ENCODE measurements at places on chromosomes 3 and 15.

DNA sequence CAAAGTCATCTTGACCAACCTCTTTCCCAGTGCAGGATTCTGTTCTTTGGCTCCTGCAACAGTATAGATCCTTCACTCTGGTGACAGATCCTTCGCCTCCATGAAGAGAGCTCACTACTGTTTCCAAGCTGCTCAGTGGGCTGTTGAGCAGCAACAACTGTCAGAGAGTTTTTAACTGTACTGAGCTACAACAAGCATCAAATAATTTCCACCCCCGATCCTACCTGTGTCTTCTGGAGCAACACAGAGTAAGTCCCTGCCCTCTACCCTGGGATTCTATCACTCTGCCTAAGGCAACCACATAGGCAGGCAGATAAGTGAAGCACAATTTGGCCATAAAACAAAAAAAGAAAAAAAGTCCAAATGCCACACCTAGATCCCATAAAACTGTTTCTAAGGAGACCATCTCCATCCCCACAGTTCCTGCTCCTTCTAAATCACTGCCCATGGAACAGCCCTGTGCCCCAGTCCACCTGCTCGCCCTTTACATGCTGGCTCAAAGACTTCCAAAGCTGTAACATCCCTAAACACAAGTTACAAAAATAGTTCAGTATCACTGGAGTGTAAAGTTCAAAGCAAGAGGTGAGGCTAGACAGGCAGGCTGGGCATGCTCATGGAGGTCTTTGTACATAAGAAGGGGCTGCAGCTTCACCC lies 37.8 kb upstream of the ANPEP start:
- no peak for DNase-seq

DNA sequence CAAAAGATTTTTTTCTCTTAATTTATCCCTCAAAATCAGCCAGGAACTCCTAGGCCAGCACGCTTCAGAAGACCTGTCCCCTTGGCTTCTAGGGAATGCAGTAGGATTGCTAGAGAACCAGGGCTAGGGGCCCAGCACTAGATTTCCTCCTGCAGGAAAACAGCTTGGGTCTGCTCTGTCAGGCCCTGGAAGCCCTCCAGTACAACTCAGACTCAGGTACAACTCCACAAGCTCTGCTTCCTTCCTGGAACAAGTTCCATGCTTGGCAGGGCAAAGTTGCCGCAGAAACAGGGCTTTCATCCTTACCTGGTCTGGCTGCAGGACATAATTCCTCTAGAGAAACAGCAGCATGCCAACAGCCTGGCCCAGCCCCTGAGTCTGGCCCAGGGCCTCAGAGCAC lies 96.1 kb upstream of the CTNNB1 start:
- no peak for DNase-seq

- no peak for DNase-seq
These were observed 34.7 kb upstream of the SACM1L start for GRCh38 chr3:45654397-45654944.

GRCh38 chr3:188490416-188490815 lies 336.5 kb downstream of the LPP start:
- no peak for DNase-seq

GRCh38 chr3:17044855-17045254 lies 160.1 kb downstream of the PLCL2 start:
- no peak for DNase-seq

- DNase-seq, result peak; percentile 55
These were observed 1.1 kb upstream of the MCCC1 start for GRCh38 chr3:183100376-183100775.

DNA sequence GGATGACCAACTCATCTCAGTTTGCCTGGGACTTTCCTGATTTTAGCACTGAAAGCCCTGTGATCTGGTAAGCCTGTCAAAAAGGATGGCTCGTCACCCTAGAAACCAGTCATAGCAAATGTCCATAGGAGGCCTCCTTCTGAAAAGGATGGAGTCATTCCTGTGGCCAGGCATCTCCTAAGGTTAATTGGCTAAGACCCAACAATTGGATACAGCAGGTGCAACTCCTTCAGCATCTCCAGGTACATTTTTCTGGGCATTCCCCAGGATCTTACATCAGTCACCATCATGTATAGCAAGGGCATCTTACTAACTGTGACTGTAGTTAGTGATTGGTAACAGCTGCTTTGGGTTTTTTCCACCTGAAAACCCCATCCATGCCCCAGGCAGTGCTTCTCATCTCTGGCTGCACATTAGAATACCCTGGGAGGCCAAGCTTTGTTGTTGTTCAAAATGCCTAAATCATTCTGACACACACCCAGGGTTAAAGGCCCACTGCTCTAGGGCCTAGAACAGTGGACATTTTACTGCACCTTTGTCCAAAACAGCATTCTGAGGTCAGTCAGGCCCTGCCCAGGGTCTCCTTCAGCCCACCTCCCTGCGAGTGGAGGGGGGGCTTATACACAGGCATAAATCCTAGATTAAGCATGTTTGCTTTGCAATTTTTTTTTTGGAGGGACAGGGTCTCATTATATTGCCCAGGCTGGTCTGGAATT lies 28.3 kb upstream of the GALNT15 start:
- DNase-seq, result no peak

DNA sequence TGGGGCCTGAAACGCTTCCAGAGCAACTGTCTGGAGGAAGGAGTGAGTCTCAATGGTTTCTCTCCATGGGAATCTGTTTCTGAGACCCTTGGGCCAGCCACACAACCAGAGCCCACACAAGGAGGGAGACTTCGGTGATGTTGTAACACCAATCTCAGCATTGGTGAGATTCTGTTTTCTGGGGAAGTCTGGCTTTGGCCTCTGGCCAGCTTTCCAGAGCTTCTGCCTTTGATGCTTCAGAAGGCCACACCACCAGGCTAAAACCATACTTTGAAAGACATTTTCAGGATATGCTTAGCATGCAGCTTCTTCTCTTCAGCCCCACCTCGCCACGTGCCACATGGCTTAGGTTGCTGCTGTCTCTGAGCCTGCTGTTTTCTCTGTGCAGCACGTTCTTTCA lies 3.6 kb upstream of the EEFSEC start:
- DNase-seq, result no peak

DNA sequence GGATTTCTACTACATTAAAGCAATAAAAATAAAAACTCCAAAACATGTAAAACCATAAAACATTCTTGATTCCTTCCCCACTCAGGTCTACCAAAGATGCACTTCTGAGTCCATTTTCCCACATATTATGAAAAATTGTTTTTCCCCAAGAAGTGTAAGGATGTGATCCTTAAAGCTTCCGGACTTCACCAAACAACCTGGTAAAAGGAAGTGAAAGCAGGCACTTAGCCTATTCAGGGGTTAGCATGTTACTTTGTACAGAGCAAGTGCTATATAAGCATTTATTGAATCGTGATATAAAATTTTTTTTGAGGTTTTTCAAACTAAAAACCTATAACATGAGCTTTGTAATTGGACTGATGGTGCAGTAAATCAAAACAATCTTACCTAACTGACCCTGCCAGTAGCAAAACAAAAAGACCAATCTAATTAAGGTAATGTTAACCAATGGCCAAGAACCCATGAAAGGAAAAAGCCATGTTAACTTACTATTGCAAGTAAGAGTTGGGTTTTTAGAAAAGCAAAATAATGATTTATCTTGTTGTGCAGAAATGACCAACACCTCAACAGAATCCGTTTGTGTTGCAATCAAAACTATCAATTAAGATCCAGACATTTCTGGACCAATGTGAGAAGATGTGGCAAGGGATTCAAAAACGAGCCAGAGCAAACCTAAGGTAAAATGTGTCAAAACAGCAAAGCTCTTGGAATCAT lies 1.8 kb downstream of the SETD2 start:
- DNase-seq, result peak; percentile 1

- DNase-seq, result no peak
These were observed 391.7 kb downstream of the EDEM1 start for GRCh38 chr3:5579139-5579602.

- no peak for DNase-seq
These were observed 48.5 kb downstream of the GRIP2 start for GRCh38 chr3:14491396-14492190.

- DNase-seq, result no peak
These were observed 65.6 kb downstream of the MAP2K5 start for GRCh38 chr15:67607959-67608637.

GRCh38 chr3:14488286-14489041 lies 51.7 kb downstream of the GRIP2 start:
- peak; percentile 49 for DNase-seq

DNA sequence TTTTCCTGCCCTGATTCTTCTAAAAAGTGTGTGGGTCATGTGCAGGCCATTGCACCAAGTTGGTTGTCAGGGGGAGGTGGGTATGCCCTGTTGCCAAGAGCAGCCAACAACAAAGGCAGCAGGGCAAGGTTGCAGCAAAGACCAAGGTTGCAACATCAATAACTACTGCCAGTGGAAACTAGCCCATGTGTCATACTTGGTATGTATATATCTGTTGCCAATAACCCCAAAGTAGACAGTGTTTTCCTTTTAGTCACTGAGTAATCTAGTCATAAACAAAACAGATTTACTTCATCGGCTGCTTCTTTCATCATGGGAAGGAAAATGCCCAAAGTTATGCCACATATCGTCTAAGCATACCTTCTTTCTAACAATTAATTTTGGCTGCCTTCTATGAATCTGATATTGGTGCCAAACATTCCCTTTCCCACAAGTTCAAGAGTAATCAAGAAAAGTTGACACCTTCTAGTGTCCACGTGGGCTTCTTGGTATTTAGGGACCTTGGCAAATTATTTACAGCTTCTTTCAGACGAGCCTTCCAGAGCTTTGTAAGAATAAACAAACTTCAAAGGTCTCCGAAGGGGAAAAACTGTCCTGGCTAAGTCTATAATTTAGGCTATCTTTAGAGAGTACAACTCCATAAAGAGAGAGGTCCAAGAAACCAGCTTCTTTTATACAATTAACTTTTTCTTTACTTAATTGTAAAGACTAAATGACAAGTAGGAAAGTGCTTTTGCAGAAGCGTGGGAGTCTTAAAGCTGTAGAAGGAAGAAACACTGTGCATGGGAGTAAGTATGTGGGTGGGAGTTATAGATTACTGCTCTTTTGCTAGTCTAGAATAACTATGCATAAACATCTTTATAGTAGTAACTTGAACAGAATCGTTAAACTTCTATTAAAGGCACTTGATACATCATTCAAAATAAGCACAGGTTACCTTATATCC lies 10.0 kb upstream of the MBNL1 start:
- peak; percentile 98 for DNase-seq

GRCh38 chr3:134147411-134147810 lies 103.2 kb downstream of the RYK start:
- no peak for DNase-seq

DNA sequence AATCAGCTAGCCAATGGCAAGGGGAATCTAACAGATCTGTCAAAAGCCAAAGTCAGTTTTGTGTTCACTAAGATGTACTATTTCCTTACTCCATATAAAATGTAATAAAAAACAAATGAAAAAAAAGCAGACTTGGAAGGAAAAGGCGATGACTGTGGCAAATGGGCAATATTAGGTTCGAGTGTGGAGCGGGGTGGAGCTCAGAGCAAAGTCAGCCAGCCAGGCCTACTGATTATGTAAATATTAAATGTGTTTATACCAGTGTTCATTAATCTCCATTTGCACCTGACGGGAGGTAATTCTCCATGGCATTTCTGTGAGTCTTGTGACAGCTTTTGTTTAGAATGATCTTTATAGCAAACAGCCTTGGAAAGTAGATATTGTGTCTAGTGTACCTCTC lies 96.2 kb upstream of the KCNMB2 start:
- no peak for DNase-seq

DNA sequence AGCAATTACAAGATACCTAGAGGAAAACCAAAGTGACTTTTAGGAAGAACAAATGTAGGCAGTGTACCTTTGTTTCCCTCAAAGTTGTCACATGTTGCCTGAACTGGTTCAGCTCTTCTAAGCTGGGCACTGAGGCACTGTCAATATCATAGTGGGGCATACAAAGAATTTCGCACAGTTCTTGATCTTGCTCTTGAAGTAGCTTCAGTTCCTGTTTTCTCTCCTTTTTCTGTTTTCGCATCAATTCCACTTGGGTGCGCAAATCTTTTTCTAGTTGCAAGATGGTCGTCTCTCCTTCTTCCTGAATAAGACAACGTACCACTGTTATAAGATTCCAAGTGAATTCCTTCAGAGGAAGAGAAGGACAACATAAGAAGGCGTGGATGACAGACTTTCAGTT lies 12.7 kb downstream of the PRC1 start:
- no peak for DNase-seq

GRCh38 chr3:50373146-50374051 lies 14.1 kb upstream of the TMEM115 start:
- no peak for DNase-seq

DNA sequence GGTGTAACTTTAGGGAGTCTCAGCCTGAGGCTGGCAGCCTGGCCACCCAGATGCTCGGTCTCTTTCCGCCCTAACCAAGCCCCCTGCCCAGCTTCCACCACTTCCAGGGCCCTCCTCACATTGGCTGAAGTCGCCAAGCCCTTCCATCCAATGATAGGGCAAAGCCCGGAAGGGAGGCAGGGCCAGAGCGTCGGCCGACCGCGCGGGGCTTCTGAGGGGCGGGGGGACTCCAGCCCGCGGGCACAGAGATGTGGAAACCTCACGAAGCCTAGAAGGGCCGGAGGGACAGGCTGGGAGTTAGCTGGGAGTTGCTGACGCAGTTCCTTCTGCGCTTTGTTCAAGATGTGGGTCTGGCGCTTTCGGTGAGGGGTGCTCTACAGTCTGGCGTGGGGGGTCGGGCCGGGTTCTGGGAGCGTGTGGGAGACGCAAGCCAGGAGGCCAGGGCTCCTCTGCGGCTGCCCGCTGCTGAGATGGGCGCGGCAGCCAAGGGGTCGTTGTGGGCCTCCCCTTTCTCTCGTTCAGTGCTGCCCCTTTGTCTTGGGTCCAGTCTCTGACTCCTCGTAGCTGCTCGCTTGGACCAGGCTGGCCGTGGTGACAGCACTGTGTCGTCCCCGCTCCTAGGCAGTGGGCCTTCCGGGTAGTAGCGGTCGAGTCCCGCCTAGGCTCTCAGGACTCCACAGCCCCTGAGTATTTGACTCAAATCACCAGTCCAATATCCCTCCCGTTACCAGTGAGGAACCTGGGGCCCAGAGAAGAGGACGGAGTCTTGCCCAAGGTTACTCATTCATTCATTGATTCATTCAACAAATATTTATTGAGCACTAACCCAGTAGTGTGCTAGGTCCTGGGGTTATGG lies at the start of gene ZNF660:
ZNF660 (plus strand) TSS at position 319 of the 856 bp plus-strand sequence. CDS start 9,230 bp downstream, outside the sequence.
- DNase-seq, result no peak

GRCh38 chr3:73419942-73420341 lies 204.8 kb downstream of the PDZRN3 start:
- no peak for DNase-seq

- DNase-seq, result no peak
These were observed 59.0 kb downstream of the CDCP1 start for GRCh38 chr3:45087155-45087554.

DNA sequence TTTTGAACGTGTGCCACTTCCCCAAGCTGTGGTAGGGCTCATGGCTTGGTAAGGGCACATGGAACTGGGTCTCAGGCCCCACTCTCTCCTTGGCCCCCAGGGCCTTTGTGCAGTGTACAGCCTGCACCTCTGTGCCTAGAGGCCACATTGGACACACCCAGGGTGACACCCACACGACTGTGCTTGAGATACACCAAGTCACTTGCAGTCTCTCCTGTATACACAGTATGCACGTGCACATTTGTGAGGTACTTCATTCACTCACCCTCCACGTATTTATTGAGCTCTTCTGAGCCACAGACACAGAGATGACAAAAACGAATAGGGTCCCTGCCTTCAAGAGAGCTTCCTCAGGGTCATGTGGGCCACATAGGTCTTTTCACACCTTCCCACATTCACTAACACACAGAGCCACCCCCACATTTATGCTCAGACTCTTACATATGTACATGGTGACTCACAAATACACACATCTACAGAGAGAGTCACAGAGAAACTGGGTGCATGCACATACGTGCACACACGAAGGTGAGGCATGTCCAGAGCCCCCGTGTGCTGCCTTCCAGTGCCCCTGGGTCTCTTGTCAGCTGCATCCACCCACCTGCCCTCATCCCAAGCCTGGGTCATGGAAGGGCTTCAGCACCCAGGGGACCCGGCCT lies 9.8 kb upstream of the TMEM115 start:
- no peak for DNase-seq
